ENCODE measurements at places on chromosomes 16 and 17. TPM values are rescaled to one million over a fixed set of nuclear protein-coding genes. Genes with fewer than 3 reads are reported as not detected.

C1QL1 gene
- 0.33 TPM for total RNA-seq

BICDL2 gene
- not detected for total RNA-seq

LCMT1 gene
- total RNA-seq, result 38.9 TPM

PROCA1 gene
- 6.1 TPM for total RNA-seq

TEX14 gene
- 0.28 TPM for total RNA-seq

CTRB2 gene
- total RNA-seq, result not detected

CSH1 gene
- not detected for total RNA-seq

PCGF2 gene
- total RNA-seq, result 2.1 TPM

GRCh38 chr16:86951831-86952598 lies 365.2 kb downstream of the C16orf95 start:
- DNase-seq, result no peak

- no peak for DNase-seq
Measured at GRCh38 chr16:81123092-81123852, 27.1 kb upstream of the GCSH start.

DNA sequence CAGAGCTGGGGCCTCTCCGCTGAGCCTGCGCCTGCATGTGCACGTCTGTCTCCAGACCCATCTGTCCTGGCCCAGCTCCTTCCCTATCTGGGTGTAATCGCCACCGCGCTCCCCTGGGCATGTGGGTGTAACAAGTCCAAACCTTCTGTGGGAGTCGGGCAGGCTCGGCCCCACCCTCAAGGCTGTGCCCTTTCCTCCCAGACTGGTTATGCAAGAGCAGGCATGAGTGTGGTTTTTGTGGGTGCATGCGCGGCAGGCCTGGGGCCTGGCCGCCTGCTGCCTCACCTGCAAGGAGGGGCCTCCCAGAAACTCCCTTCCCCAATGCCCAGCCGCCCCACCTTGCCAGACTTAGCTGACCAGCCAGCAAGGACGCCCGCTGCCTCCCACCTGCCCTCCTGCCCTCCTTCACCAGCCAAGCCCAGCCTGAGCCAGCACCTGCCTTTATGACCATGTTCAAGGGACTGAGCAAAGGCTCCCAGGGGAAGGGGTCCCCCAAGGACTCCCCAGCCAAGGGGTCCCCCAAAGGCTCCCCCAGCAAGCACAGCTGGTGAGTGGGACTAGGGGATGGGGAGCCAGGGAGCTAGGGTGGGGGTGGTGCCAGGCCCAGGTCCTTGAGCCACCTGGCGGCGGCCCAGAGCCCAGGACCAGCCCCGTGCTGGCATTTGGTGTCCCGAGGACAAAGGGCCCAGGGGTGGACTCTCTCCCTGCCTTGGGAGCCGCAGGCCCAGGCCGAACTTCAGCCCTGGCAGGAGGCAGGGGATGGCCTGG lies at the start of gene EVPLL:
Gene EVPLL, plus strand, starts transcription at position 342 of the 768 bp plus-strand sequence. CDS start 3,160 bp downstream, outside the sequence.
- no peak for DNase-seq

DNA sequence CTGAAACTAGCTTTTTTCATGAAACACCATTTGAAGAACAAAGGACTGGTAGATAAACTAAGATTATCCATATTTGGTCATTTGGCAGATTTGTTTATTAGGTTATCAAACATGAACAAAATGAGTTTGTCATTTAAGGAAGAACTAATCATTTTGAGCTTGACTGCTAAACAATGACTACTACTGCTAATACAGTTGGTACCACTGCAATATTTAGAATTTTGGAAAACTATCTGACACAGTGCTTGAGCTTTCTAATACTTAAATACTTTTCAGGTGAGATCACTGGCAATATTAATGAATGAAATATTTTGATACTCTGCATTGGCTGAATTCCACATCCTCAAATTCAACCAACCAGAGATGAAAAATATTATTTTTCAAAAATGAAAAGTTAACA lies 47.2 kb downstream of the MED13 start:
- no peak for DNase-seq

GRCh38 chr17:29263916-29264315 lies 17.3 kb downstream of the CRYBA1 start:
- no peak for DNase-seq

DNA sequence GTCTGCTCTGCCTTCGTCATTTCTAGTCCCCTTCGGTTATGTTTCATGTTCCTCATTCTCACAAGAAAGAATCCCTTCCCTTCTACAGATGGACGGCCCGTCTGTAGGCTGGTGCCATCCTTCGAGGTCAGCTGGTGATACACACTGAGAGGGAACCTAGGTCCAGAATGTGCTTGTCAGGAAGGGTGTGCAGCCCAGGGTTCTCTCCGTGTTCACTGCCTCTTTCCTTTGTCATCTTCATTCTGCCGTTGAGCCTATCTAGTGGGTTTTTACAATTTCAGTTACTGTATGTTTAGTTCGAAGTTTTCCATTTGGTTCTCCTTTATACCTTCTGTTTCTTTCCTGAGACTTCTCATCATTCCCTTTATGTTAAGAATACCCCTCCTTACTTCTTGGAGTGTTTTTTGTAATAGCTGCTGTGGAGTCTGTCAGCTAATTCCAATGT lies 18.9 kb downstream of the KIAA0513 start:
- no peak for DNase-seq

DNA sequence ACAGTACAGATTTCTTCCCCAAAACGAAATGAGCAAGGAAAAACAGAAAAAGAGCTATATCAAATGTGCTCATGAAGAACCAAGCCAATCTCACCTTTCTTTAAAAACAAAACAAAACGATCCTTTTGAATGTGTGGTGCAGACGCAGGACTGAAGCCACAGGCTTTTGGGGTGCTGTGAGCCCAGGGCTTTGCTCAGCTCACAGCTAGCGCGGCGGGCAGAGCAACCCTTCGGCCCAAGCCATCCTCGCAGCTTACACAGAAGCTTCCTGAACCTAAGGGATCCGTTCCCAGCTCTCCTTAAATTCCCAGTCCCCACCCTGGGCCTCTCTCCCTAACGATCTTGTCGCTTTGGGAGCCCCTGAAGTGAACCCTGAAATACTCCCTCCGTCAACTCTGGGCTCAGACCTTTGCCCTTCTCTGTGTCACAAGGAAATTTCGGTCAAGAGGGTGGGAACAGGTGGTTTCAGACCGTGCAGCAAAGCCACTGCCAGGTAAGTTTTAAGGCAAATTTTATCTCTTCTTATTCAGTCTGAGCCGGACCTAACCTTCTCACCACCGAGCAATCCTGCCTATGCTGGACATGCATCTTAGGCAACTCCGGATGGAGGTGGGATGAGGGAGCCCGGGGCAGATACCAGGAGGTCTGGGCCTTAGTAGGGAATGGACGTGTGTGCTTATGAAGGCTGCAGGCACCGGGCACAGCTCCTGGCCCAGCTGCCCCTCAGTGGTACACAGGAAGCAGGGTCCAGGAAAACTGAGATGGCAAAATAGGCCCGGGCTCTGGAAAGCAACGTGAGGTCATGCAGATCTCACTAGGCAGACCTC lies 52.0 kb downstream of the COTL1 start:
- no peak for DNase-seq

GRCh38 chr16:27405546-27406451 lies 3.8 kb downstream of the IL21R start:
- peak; percentile 71 for DNase-seq

DNA sequence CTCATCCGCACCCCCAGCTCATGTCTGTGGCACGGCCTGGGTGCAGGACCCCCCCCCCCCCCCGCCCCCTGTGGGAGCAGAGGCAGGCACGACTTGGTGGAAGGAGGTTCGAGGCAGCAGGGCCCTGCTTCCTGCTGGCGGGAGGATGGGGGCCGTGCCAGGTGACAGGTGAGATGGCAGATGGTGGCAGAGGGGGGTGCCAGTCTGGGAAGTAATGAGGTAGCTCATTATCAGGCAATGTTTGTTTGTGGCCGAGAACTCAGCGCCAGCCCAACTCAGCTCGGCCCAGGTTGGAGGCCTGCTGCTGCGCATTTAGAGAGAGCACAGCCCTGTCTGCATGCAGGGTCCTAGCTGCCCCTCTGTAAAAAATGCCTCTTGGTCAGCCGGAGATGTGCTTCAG lies 40.1 kb upstream of the JPH3 start:
- DNase-seq, result no peak

- no peak for DNase-seq
Measured at GRCh38 chr16:65548470-65548869, 426.6 kb upstream of the CDH11 start.

DNA sequence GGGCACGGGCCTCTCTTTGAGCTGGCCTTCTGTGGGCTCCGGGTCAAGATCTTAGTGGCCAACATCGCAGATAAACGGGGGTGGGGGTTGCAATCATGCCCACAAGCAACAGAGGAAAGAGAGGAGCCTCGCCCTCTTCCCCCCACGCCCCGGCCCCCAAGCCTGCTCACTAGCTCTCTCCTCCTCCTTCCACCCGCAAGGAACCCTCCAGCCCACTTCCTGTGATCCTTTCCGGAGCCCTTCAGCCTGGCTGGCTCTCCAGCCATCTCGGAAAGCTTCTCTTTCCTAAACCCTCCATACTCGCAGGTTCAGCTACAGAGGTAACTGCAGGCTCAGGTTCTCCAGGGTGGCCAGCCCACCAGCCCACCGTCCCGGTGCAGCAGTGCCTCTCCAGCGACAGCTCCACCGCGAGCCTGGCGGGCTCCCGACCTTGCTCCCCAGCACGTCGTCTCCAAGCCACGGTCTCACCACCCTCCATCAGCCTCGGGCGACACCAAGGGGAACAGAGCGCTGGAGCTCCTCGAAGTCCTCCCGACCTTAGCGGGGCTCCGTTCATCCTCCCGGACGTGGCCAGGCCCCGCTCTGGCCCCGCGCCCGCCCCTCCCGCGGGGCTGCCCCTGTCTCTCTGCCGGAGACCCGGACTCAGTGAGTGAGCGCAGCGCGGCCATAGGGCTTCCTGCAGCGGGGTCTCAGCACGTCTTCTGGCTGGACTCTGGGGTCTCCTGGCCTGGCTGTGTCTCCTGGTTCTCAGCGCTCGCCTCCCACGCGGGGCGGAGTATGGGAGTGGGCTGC lies 12.9 kb upstream of the ODF4 start:
- peak; percentile 47 for DNase-seq

- DNase-seq, result peak; percentile 65
Measured at GRCh38 chr16:67169642-67170167, 633 bp upstream of the NOL3 start.

DNA sequence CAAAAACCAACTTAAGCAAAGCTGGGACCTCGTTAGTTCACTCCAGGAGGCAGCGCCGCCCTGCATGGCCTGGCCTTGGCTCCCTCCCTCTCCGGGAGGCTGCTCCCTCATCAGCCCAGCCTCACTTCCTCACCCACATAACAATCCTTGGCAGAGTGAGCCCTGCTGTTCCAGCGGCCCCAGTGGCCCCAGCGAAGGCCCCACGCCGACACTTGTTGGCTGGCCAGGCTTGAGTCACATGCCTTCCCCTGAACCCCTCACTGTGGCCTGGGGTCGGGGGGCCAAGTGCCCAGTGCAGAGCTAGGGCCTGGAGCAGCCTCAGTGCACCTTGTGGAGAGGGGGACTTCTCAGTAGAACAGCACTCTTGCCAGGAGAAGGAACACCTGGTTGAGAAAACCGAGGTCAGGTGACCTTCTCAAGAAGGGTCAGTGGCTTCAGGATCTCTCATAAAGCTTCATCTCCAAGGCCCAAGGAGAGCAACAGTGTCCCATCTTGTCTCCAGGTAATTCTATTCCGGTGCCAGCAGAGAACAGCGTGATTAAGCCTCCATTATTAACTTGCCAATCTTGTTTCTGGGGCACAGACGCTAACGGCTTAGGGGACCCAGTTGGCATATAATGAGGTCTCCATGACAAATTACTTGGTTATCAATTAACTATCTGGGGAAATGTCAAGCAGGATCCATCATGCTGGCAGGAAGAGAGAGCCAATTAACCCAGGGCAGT lies 26.8 kb downstream of the ENDOV start:
- no peak for DNase-seq

DNA sequence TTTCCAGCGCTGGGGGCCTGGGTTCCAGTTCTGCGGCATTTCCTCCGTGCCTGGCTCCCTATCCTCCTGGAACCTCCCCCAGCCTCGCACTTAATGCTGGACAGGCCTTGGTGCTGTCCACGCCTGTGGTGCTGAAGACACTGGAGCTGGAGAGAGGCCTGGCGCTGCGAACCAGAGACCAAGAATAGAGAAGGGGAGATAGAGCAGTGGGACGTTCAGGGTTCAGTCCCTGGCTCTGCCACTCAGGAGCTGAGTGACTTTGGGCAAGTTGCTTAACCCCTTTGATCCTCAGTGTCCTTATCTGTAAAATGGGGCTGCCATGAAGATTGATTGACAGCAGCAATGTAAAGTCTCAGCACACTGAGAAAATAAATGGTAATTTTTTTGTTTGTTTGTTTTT lies 11.9 kb downstream of the SBK1 start:
- DNase-seq, result no peak

GRCh38 chr16:84214451-84215066 lies 23.6 kb downstream of the ADAD2 start:
- no peak for DNase-seq

DNA sequence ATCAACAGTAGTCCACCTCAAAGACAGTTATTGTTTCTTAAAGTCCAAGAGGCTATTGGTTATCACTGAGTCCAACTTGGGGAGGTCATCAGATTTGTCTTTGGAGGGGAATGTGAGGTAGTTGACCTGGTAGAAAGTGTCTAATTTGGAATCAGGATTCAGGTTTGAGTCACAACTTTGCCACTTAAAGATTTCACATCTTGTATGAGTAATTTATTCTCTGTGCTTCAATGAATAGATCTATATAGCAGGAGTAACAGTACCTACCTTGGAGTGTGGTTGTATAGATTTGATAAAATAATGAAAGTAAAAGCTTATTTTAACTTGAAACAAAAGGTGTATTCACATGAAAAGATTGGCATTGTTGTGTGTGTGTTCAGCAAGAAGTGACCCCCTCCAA lies 119.3 kb upstream of the TBX2 start:
- DNase-seq, result no peak

DNA sequence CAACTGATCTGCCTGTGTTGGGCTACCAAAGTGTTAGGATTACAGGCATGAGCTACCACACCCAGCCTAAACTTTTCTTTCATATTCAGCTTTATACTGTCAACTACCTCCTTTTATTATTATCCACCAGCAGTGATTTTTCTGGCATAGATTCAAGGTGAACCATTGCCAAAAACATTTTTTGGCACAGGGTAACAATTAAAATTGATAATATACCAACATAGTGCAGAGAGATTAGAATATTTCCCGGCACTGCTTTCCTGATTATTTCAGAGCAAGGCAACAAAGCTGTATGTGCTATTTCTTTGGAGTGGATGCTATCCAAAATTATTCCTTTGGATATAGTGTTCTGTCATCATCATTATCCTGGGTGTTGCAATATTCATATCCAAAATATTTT lies 781.6 kb upstream of the SOX9 start:
- no peak for DNase-seq

DNA sequence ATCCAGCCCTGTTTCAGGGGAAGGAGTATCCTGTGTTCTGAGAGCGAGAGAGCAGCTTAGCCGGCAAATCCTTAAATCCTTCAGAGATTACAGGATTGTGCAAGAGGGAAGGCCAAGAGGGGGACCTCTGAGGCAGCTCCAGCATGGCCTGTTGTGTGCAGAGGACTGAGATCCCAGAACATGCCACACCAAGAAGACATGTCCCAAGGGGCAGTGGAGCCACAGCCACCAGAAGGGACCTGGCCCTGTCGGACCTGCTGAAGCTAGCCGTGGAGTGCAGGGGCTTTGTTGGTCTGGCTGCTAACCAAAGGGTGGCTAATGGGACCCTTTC lies 1.6 kb upstream of the MRC2 start:
- no peak for DNase-seq

All from activated CD8-positive, alpha-beta memory T cell treated with anti-CD3 and anti-CD28 coated beads, Interleukin-2, amount 10 ng/mL, durations not matched to agents 7 days and 5 days (primary cell).